Urinary bladder (tissue), 4 donors: ENCODE measurements at places on chromosomes 1 and 21. TPM values are rescaled to one million over a fixed set of nuclear protein-coding genes. Genes with fewer than 3 reads are reported as not detected.

DNA sequence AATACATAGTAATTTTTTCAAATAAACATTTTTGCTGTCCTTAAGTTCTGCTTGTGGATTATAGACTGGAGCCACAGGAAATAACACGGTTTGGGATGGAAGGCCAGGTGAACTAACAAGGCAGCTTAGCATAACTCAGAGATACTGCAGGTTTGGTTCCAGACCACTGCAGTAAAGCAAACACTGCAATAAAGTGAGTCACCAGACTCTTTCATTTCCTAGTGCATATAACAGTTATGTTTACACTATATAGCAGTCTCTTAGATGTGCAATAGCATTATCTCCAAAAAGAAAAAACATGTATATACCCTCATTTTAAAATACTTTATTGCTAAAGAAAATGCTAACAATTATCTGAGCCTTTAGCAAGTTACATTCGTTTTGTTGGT, 22.0 kb downstream of the LRRC42 start:
- no peak for DNase-seq

Gene TGFBR3
- polyA plus RNA-seq, result 131 TPM

- DNase-seq, result no peak
Observed at GRCh38 chr1:178931858-178932551, 61.1 kb upstream of the ANGPTL1 start.

Gene C1orf226
- 2.2 TPM for polyA plus RNA-seq

- DNase-seq, result no peak
Observed at GRCh38 chr1:10908266-10908665, 104.2 kb upstream of the TARDBP start.

DNA sequence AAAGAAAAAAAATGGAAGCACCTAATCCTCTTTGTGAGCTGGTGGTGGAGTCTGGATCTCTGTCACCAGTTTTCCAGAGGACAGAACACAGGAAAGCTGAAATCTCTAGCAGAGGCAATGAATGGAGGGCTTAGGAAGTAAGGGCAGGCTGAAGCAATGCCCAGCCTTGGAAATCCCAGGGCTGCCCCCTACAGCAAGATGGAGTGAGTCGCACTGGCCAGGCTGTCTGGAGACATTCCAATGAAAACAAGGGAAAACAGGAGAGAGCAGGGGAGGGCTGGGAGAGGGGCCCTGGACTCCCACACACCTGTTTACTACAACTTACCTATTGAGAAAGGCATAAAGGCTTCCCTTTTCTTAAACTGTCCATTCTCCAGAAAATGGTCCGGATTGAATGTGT, 25.9 kb downstream of the CYP2J2 start:
- DNase-seq, result no peak

Gene HIVEP3
- 3.1 TPM for polyA plus RNA-seq

- no peak for DNase-seq
Observed at GRCh38 chr1:169321539-169321938, 46.1 kb downstream of the NME7 start.

DNA sequence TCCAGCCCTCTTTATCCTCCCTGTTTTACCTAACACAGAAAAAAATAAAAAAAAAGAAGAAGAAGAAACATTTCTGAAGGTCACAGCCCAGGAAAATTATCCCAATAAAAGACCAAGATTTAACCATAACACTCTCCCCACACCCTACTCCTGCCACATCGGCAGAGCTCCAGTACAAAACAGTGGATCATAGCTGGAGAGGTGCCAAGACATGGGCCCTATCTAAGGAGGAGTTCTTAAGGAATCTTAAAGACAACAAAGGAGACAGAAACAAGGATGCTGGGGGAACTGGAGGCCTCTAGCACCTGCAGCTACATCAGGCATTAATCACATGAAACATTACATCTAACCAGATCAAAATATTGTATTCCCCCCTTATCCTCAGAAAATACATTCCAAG, 432.8 kb downstream of the MATN1 start:
- no peak for DNase-seq

Gene SRSF4
- polyA plus RNA-seq, result 88.1 TPM

DNA sequence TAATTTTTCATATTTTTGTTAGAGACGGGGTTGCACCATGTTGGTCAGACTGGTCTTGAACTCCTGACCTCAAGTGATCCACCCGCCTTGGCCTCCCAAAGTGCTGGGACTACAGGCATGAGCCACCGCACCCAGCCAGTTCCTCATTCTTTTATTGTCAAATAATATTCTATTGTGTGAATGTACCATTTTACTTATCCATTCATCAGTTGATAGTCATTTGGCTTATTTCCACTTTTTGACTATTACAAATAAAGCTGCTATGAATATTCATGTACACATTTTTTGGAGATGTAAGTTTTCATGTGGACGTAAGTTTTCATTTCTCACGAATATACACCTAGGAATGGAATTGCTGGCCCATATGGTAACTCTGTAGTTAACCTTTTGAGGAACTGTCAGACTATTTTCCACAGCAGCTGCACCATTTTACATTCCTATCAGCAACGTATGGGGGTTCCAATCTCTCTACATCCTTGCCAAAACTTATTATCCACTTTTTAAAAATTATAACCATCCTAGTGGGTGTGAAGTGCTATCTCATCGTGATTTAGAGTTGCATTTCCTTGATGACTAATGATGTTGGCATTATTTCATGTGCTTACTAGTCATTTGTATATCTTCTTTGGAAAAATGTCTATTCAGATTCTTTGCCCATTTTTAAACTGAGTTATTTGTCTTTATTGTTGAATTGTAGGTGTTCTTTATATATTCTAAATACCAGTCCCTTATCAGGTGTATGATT, 12.7 kb downstream of the PACC1 start:
- no peak for DNase-seq

- no peak for DNase-seq
Observed at GRCh38 chr1:25804244-25804963, 4.4 kb downstream of the SELENON start.

DNA sequence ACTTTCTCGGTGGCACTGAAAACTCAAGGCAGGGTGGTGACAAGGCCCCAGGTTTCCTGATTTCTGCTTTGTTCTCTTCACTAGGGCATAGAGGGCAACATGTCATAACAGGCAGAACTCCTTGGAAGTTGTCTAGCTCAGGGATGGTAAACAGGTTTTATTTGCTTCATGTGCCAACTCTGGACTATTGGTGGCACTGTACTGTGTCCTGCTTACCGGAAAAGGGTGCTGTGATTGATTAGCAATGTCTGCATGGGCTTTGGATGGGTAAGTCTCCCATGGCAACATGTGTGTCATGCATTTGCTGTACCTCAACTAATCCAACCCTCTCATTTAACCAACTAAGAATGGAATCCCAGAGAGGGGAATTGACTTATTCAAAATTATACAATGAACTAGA, 70.7 kb upstream of the USP24 start:
- no peak for DNase-seq

- DNase-seq, result no peak
Observed at GRCh38 chr1:178500936-178501554, 4.3 kb upstream of the CLEC20A start.

Gene HES4
- polyA plus RNA-seq, result 38.5 TPM

Gene CELSR2
- 4.9 TPM for polyA plus RNA-seq

DNA sequence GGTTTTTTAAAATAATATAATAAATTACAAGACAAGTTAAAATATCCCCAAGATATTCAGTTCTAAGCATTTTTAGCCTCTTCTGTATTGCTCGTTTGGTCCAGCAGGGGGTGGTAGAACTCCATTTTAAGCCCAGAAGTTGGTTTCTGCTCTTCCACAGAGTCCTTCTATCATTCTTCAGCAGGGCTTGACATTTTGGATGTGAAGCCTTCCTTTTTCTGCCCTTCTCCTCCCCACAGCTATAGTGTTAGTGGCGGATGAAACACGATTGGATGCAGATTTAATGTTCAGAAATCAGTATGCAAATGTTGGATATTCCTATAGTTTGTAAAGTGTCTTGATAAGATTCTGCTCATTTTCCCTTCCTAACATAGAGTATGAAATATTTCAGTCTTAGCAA, 1.4 kb downstream of the NCAM2 start:
- DNase-seq, result no peak

DNA sequence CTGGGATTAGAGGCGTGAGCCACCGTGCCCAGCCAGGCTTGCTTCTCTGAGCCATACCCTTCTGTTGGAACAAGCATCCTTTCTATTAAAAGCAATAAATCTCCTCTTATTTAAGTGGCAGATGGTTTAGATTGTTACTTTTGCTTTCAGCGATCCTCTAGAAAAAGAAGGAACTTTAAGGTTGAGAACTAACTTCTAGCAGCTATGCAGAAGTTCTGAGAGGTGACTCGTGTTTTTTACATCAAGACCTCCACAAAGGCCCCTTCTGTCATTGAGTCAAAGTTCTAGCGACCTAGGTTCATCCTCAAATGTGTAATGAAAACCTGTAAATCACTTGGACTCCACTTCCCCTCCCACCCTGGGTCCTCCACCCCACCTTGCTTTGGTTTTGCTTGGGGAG, 30.8 kb downstream of the PLEKHO1 start:
- no peak for DNase-seq

GRCh38 chr1:71657891-71658679, 577.2 kb upstream of the ZRANB2 start:
- DNase-seq, result no peak

Gene MIXL1
- polyA plus RNA-seq, result 0.05 TPM

GRCh38 chr1:213585402-213585801, 402.4 kb upstream of the PROX1 start:
- DNase-seq, result no peak

DNA sequence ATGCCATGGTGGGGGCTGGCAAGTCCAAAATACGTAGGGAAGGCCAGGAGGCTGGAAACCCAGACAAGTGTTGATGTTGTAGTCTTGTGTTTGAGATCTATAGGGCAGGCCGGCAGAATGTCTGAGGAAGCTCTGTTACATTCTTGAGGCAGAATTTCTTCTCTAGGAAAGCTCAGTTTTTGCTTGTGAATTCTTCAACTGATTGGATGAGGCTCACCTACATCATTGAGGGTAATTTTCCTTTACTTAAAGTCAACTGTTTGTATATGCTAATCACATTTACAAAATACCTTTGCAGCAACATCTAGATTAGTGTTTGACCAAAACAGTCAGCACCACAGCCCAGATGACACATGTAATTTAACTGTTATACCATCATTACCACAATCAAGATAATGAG, 37.0 kb downstream of the PATJ start:
- no peak for DNase-seq

Gene KCNJ10
- polyA plus RNA-seq, result 0.06 TPM

- DNase-seq, result no peak
Observed at GRCh38 chr1:25797939-25798338, 2.1 kb upstream of the SELENON start.

DNA sequence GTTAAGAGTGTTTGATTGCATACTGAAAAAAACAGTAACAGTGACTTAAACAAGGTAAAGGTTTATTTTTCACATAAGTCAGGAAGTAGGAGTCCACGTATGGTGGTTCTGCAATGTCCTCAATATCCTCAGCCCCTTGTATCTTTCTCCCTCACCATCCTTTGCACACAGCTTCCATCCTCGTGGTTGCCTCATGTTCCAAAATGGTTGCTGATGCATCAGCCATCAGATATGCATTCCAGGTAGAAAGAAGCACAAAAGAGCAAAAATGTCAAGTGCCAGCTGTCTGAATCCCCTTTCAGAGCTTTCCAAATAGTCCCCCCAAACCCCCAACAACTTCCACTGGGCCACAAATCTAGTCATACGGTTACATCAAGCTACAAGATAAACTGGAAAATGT, 138.1 kb downstream of the SYF2 start:
- DNase-seq, result no peak

DNA sequence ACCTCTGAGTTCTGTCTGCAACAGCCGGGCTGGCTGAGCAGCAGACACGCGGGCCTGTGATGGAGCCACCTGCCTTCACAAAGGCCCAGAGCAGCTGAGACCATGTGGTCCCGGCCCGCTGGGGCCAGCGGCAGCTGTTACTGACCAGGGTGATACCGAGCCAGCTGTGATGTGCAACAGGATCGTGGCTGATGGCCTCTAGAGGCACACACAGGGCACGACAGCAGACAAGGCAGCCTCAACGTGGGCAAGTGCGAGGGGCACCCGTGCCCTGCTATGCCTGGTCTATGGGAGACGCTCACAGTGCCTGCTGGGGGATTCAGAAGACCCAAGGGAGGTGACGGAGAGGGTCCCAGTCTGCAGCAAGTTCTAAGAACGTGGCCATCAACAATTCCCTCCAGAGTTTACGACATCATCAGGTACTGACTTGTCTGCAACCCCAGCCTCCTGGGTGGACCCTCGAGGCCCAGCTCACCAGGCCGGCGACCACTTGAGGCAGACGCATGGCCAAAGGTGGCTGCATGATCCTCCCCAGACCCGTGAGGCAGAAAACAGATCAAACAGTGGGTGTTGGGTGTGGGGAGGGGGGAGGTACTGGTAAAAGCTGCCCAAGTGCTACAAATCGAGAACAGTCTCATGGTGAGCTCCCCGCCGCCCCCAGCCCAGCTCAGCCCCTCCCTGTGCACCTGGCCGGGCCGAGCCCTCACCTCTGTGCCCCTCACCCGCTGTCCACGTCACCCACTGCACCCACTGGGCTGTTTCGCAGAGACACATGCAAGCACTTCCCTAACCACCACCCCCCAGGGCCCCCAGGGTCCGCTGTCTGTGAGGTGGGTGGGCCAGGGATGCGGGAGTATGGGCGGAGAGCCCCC, 6.0 kb downstream of the POFUT2 start:
- DNase-seq, result no peak

GRCh38 chr1:25683177-25683576, 66.6 kb downstream of the MAN1C1 start:
- no peak for DNase-seq

DNA sequence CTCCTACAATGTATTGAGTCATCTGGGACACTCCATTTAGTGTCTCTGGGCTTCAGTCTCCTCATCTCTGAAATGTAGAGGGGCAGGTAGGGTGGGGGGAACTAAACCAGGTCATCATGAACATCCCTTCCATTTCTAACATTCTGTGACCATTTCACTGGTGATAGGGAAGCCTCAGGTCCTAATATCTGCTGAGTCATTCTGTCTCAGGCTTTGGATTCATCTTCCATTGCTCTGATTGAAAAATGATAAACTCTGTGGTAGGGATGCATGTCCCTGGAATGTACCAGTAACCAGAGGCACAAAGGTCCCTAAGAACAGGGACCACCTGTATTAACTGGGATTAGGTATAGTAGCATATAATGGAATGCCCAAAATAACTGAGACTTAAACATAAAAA, 36.2 kb upstream of the LRRC52 start:
- no peak for DNase-seq

DNA sequence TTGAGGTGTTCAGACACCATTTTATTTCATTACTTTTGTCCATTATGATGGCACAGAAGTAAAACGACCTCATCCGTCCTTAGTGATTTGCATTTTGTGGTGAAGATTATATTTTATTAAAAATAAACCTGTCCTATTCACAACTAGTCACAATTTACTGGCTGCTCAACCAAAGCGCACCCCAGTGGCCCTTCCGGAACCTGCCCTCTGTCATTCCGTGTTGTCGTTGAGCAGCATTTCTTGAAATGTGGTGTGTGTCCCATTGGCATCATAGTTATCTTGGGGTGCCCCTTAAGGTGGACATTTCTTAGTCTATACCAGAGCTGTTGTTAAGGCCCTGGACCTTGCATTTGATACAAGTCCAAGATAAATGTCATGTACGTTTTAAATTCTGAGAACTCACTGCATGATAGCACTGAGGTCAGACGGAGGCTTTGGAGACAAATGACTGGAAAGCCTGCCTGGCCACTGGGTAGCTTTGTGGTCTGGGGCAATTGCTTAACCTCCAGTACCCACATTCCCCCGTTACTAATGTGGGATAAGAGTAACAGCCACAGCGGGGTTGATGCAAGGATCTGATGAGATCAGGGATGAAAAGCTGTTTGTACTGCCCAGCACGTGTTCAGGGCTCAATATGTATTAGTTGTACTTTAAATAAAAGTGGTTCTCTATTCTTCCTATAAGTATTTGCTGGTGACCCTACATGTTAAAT, 36.2 kb downstream of the BACH1 start:
- no peak for DNase-seq

Gene MCOLN2
- 0.43 TPM for polyA plus RNA-seq

- no peak for DNase-seq
Observed at GRCh38 chr1:30877205-30877912, 31.2 kb downstream of the SDC3 start.
